ENCODE measurements at places on chromosomes 3 and 15. TPM values are rescaled to one million over a fixed set of nuclear protein-coding genes. Genes with fewer than 3 reads are reported as not detected.

FBXW12 gene
- total RNA-seq, result not detected

GRCh38 chr15:49415149-49415548 is 7.9 kb upstream of the FGF7 start:
- DNase-seq, result no peak

DNA sequence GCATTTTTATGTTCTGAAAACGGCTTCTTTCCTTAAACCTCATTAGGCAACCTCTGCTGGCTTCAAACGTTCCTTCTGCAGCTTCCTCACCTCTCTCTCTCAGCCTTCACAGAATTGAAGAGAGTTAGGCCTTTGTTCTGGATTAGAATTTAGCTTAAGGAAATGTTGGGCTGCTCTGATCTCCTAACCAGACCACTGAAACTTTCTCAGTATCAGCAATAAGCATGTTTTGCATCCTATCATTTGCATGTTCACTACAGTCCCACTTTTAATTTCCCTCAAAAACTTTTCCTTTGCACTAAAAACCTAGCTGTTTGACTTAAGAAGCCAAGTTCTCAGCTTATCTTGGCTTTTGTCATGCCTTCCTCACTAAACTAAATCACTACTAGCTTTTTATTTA is 49.5 kb downstream of the SMARCC1 start:
- DNase-seq, result no peak

GRCh38 chr3:95939235-95939809 is 875.1 kb upstream of the EPHA6 start:
- no peak for DNase-seq

INAFM2 gene
- 12.3 TPM for total RNA-seq

DNA sequence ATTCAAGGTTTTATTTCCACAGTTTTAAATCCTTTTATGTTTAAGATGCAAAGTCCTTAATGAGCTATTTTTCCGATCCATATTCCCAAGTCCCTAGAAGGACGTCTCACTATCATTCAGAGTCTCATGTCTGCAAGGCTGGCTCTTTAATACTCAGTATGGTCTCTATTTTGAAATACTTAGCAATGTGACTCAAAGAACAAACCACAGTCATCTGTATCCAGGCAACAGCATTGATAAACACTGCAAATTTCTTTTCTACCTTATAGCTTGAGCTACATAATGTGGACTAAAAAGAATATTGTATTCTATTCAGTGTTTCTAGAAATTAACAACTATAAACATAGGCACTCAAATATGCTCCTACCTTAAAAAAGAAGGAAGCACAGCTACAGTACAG is 588.3 kb upstream of the NAALADL2 start:
- DNase-seq, result peak; percentile 40

ZNF662 gene
- 0.13 TPM for total RNA-seq

DNA sequence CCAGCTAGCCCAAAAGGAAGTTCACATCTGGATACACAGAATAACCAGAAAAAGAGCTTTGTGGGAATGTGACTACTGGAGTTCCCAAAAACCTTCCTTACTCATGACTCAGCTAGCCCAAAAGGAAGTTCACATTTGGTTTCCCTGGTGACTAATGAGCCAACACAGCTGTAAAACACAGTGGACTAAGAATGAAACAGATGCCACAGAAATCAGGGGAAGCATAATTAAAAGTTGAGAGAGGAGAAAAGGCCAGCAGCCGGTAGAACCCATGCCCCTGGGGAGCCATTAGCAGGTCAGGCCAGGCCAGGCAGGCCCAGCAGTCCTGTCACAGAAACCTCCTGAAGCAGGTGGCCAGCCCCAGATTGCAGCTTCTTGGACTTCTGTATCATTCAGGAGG is 130.3 kb downstream of the GHSR start:
- peak; percentile 6 for DNase-seq

- DNase-seq, result no peak
These were observed 31.4 kb upstream of the LYZL4 start for GRCh38 chr3:42441791-42442190.

- no peak for DNase-seq
These were observed 69.8 kb downstream of the SH3GL3 start for GRCh38 chr15:83516935-83517334.

TTC21A gene
- total RNA-seq, result 1.7 TPM

HTR3E gene
- not detected for total RNA-seq

DNA sequence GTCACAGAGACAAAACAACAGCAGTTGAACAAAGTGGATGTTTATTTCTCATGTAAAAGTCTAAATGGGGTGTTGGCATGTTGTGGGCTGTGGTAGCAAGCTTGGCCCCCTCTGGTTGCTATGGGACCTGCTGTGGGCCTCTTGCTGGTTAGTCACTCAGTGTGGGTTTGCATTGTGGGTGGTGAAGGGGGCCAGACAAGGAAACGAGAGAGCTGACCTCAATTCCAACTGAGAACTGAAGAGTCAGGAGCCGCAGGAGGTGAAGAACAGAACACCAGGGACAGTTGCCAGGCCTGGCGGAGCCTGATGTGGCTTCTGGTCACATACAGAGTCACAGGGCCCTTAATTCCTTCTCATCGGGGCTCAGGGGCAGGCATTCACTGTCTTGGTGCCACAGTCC is 1.9 kb upstream of the ADPGK start:
- no peak for DNase-seq

EFCAB12 gene
- total RNA-seq, result not detected

GRCh38 chr15:84006421-84006820 is 229.2 kb upstream of the GOLGA6L4 start:
- peak; percentile 11 for DNase-seq

CCR9 gene
- total RNA-seq, result not detected

GRCh38 chr3:148528024-148528423 is 169.7 kb upstream of the AGTR1 start:
- no peak for DNase-seq

CCNB2 gene
- total RNA-seq, result 49.8 TPM

CGNL1 gene
- total RNA-seq, result 0.24 TPM

DNA sequence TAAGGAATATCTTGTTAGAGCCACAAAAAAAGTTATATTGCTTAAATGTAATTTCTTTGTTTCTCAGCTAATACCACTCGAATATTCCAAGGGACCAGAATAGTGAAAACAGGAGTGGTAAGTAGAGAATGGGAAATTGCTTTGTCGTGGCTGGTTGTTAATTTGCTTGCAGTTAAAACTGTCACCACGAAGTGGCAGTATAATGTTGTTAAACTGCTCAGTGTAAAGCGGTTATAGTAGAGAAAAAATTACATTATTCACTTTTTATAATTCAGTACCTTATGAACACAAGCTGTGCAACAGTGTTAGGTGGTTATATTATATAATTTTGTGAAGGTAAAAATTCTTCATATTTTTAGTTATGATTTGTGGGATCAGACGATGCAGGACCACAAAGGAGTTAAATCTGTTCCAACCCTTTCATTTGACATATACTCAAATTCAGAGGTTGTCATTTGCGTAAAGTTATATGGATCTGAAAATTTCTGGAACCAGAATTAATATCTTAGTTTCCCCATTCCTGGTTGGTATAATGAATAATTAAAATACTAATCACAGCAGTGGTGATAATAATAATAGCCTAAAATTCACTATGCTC is 171.8 kb downstream of the FEZF2 start:
- DNase-seq, result peak; percentile 63

DNA sequence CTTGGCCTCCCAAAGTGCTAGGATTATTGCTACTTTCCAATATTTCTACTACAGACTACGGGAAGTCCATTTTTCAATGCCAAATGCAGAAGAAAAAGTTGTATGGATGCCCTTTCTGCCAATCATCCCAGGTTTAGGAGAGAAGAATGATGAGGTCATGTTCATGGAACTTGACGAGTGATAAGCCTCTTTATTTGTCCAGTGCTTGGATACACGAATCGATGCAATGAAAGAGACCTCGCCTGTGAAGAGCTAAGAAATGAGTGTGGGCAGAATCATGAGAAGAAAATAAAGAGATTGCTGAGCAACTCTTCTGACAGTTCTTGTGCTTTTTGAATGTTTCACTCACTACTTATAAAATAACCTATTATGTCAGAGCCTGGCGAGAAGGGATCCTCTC is 996 bp upstream of the SLC28A1 start:
- no peak for DNase-seq

DNA sequence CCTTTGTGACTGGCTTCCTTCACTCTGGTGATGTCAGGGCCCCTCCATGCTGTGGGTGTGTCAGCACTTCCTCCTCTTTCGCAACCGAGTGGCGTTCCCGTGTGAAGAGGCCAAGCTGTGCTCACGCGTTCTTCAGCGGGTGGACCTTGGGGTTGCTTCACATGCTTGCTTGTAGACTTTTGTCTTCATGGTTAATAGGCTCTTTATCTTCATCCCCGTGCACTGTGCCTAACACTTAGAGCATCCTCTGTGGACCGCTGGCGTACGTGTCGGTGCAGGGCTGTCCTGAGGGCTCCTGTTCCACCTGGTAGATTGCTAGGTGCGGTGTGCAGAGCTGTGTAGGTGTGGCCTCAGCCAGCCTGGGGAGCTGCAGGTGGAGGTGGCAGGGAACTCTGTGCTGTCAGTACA is 182.3 kb downstream of the OR4M2 start:
- DNase-seq, result peak; percentile 16

GOLGA6A gene
- not detected for total RNA-seq

- no peak for DNase-seq
These were observed 127.0 kb downstream of the EPHB1 start for GRCh38 chr3:134922101-134922500.

CORO2B gene
- total RNA-seq, result not detected

DNA sequence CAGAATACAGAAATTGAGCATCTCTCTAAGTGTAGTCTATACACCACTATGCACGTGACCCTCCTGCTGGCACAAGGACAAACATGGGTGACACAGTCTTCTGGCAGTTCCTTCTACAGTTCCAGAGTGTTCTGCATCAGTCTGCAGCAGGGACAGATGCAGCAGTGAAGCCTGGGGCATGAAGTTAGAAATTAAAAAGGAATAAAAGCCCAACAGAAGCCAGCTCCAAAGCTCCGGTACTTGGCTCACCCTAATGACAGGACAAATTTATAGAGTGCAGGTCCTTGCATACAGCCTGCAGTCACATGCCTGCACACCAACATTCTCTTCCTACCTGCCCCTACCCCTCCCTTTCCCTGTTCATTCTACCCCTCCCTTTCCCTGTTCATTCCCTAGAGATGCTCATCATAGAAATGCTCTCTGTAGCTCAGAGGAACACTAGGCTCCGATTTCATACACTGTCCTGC is 15.0 kb downstream of the UACA start:
- DNase-seq, result no peak

DNA sequence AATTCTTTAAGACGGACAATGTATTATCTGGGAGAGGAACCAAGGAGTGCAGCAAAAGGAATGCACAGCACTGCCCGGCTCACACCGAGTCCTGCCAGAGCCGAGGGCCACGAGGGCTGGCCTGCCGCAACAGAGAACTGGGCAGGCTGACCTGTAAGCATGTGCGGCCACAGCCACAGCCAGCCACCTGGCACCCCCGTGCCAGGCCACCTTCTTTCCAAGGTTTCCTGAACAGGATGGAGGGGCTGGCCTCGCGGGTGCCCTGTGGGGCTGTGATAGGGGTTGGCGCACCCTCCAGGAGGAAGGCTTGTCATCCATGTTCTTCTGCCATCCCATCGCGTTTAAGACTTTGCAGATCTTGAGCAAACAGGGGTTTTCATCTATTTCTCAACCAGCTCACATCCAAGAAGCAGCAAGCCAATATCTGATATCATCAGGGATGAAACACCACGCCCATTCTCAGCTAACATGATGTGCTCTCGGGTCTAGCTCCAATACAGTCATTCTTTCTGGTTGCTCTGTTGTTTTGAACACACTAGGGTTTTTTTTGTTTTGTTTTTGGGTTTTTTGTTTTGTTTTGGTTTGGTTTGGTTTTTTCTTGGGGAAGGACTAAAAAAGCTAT is 10.2 kb downstream of the CA12 start:
- no peak for DNase-seq

CHRNA3 gene
- total RNA-seq, result 2.1 TPM

GRCh38 chr3:46027736-46028397 is 584 bp upstream of the XCR1 start:
- peak; percentile 19 for DNase-seq

DNA sequence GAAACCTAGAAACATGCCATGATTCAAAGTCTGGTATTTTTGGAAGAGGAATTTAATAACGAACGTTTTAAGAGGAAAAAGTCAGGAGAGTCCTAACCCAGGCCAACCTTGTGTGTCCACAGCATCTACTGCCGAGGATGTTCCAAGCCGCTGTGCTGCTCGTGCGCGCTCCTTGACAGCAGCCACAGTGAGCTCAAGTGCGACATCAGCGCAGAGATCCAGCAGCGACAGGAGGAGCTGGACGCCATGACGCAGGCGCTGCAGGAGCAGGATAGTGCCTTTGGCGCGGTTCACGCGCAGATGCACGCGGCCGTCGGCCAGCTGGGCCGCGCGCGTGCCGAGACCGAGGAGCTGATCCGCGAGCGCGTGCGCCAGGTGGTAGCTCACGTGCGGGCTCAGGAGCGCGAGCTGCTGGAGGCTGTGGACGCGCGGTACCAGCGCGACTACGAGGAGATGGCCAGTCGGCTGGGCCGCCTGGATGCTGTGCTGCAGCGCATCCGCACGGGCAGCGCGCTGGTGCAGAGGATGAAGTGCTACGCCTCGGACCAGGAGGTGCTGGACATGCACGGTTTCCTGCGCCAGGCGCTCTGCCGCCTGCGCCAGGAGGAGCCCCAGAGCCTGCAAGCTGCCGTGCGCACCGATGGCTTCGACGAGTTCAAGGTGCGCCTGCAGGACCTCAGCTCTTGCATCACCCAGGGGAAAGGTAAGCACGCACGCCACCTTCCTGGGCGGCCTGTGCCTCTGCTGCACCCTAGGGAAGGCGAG is 28.4 kb downstream of the PML start:
- no peak for DNase-seq

ITIH1 gene
- not detected for total RNA-seq

DNA sequence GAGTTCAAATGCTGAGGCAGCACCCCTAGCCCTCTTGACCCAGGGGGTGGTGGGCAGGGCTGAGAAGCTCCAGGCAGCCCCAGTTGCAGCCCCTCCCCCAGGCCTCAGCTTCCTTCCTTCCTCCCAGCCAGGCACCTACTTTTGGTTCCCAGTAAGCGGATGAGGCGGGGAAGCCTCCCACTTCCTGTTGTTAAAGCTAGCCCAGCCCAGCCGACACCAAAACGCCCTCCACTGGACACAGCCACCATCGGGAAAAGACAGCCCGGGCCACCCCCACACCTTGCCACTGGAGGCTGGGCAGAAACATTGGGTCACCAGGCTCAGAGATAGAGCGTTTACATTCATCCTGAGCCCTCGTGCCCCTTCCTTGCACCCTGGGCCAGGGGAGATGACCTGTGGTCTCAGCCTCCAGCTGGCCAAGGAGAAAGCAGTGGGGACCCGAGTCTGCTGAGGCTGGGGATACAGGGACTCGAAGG is 3.5 kb downstream of the DUSP7 start:
- DNase-seq, result peak; percentile 85

VEPH1 gene
- 51.9 TPM for total RNA-seq

All from SK-MEL-5 (cell line).